ENCODE measurements at places on chromosomes 6 and 20. TPM values are rescaled to one million over a fixed set of nuclear protein-coding genes. Genes with fewer than 3 reads are reported as not detected.

Gene GSTA1
- polyA plus RNA-seq, result not detected

Gene LGSN
- not detected for polyA plus RNA-seq

Gene MUC21
- not detected for polyA plus RNA-seq

Gene MAN1A1
- polyA plus RNA-seq, result 23.1 TPM

Gene HLA-DQB2
- not detected for polyA plus RNA-seq

Gene SCRT2
- not detected for polyA plus RNA-seq

GRCh38 chr6:27688014-27688586 is 215.2 kb upstream of the ZNF184 start:
- H3K4me1 ChIP-seq, result peaks cover 28% of the 10 kb centered on the region
- peak overlapping the region; percentile 88 for H3K4me3 ChIP-seq
- peak; percentile 79 for DNase-seq
- no peaks in the 10 kb centered on the region for H3K27me3 ChIP-seq
- H3K36me3 ChIP-seq, result no peaks in the 10 kb centered on the region

- H3K27ac ChIP-seq, result no peak overlapping the region
- no peak for DNase-seq
- H3K27me3 ChIP-seq, result no peaks in the 10 kb centered on the region
- H3K36me3 ChIP-seq, result no peaks in the 10 kb centered on the region
Measured at GRCh38 chr6:140713495-140713894, 1339.0 kb upstream of the CITED2 start.

DNA sequence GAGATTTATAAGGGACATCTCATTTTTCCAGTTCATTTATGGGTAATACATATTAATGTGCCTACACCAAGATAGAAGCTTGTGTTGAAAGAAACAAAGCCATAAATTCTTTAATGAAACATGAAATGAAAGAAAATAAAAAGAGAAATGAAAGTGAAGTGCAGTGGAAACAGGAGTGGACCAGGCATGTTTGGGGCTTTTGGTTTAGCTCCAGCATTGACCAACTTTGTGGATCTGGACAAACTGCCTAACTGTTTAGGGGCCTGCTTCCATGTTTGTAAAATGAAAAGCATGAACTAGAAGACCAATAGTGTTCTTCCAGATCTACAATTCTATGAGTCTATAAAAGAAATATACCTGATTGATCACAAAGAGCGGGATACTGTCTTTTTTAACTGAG is 124.9 kb downstream of the GJA10 start:
- H3K27me3 ChIP-seq, result no peaks in the 10 kb centered on the region
- no peak overlapping the region for H3K4me3 ChIP-seq
- H3K27ac ChIP-seq, result no peak overlapping the region
- H3K4me1 ChIP-seq, result peaks cover 46% of the 10 kb centered on the region
- H3K36me3 ChIP-seq, result peaks cover 32% of the 10 kb centered on the region
- no peak for DNase-seq

- no peak overlapping the region for H3K27ac ChIP-seq
- no peak overlapping the region for H3K4me3 ChIP-seq
- H3K27me3 ChIP-seq, result peaks cover 10% of the 10 kb centered on the region
- no peak for DNase-seq
- no peaks in the 10 kb centered on the region for H3K4me1 ChIP-seq
- H3K36me3 ChIP-seq, result no peaks in the 10 kb centered on the region
Measured at GRCh38 chr20:31934491-31934890, 17.4 kb downstream of the PDRG1 start.

DNA sequence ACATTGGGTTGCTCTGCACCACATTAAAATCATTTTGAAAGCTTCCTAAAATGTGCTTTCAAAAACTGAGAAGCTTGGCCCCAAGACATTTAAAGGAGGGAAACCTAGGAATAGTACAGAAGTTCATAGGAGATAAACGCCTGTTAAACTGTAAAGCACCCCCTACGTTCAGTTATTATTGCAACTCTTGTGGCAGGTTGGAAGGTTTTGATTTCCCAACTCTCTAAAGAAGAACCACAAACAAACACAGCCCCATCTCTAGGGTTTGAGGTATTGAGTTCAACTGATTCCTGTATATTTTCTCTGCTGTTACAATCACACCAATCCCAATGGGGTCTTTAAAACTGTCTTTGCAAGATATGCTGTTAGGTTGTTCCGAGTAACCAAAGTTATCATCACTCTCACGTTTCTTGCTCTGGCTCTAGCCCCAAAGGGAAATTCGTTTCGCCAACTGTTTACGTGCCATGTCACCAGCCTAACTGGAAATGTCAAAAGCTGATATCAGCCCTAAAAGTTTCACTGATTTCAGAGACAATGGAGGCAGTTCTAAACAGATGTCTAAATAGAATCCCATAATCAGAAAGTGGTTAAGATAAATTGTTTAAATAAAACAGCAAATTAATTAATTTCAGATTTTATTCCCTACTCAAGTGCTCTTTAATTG is 12.1 kb downstream of the TFAP2A start:
- H3K27me3 ChIP-seq, result peaks cover 84% of the 10 kb centered on the region
- DNase-seq, result no peak
- peaks cover 9% of the 10 kb centered on the region for H3K4me1 ChIP-seq
- peaks cover 4% of the 10 kb centered on the region for H3K36me3 ChIP-seq

GRCh38 chr6:136533487-136533886 is 16.7 kb downstream of the MAP7 start:
- DNase-seq, result no peak
- no peak overlapping the region for H3K4me3 ChIP-seq
- no peaks in the 10 kb centered on the region for H3K4me1 ChIP-seq
- H3K27me3 ChIP-seq, result peaks cover 9% of the 10 kb centered on the region

DNA sequence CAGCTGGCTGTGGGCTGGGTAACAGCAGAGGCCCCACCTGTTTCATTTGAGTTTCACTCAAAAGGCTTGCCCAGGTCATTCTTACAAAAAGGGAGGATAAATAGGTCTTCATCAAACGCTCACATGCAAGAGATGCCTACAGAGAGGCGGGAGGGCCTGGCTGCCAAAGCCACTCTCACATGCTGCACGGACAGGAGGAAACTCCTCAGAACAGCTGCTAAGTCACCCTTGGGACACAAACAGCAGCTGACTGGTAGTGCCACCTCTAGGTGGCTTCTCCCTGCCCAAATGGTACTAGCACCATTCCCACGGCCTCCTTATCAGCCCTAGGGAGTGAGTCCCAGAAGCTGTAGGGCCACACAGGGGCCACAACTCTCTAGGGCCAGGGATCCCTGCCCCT is 23.8 kb downstream of the SLC22A23 start:
- no peak for DNase-seq
- H3K27ac ChIP-seq, result no peak overlapping the region
- H3K27me3 ChIP-seq, result peaks cover 4% of the 10 kb centered on the region
- peaks cover 2% of the 10 kb centered on the region for H3K4me1 ChIP-seq
- H3K4me3 ChIP-seq, result no peak overlapping the region
- no peaks in the 10 kb centered on the region for H3K36me3 ChIP-seq

DNA sequence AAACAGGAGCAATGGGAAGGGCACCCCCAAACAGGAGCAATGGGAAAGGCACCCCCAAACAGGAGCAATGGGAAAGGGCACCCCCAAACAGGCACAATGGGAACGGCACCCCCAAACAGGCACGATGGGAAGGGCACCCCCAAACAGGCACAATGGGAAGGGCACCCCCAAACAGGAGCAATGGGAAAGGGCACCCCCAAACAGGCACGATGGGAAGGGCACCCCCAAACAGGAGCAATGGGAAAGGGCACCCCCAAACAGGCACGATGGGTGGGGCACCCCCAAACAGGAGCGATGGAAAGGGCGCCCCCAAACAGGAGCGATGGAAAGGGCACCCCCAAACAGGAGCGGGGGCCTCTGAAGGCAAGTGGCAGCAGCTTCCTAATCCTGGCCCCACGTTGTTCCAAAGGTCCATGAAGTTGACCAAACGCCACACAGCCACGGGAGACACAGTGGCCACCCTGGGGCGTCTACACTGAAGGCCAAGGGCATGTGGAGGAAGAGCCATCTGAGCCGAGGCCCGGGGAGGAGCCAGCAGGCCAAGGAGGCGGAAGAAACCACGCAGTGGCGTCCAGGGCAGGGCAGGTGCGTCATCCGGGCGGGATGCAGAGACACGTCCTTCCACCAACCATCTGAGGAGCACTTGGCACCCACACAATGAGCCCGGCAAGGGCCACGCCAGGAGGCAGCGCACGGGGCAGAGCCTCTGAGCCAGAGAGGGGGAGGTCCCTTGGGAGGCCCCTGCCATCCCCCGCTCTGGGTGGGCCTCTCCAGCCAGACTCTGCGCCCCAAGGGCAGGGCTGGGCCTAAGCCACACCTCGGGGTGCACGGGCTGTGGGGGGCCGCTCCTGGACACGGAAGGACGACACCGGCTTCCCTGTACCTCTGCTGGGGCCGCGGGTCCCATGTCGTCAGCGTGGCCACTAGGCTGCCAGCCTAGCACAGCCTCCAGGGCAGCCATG is 21.5 kb upstream of the NTSR1 start:
- H3K27ac ChIP-seq, result no peak overlapping the region
- peaks cover 15% of the 10 kb centered on the region for H3K27me3 ChIP-seq
- H3K4me1 ChIP-seq, result peaks cover 7% of the 10 kb centered on the region
- no peaks in the 10 kb centered on the region for H3K36me3 ChIP-seq
- no peak overlapping the region for H3K4me3 ChIP-seq

- peak; percentile 58 for DNase-seq
- no peak overlapping the region for H3K27ac ChIP-seq
- no peaks in the 10 kb centered on the region for H3K4me1 ChIP-seq
- H3K4me3 ChIP-seq, result no peak overlapping the region
- no peaks in the 10 kb centered on the region for H3K27me3 ChIP-seq
Measured at GRCh38 chr6:149834513-149835481, 29.4 kb downstream of the LRP11 start.

DNA sequence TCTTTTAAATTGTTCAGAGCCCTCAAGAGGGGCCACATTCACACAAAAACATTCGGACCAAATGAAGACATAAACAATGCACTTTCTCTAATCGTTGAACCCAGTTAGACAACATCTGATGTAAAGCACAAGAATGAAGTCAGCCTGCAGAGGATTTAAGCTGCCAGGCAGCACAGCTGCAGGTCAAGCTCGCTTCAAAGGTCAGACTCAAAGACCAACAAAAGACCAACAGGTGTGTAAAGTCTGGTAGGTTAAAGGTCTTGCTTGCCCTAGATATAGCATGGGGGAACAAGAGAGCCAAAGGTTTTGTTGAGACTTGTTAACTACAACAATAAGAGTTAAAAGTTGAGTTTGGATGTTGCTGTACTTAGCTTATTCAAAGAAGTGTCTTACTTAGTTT is 26.7 kb upstream of the MYLIP start:
- H3K27ac ChIP-seq, result no peak overlapping the region
- no peak overlapping the region for H3K4me3 ChIP-seq
- H3K27me3 ChIP-seq, result no peaks in the 10 kb centered on the region
- H3K36me3 ChIP-seq, result peaks cover 5% of the 10 kb centered on the region

GRCh38 chr6:29744131-29744530 is 20.9 kb downstream of the HLA-F start:
- peaks cover 18% of the 10 kb centered on the region for H3K4me1 ChIP-seq
- DNase-seq, result no peak
- H3K36me3 ChIP-seq, result peaks cover 3% of the 10 kb centered on the region
- no peak overlapping the region for H3K4me3 ChIP-seq
- H3K27ac ChIP-seq, result no peak overlapping the region
- no peaks in the 10 kb centered on the region for H3K27me3 ChIP-seq

- peaks cover 19% of the 10 kb centered on the region for H3K4me1 ChIP-seq
- no peaks in the 10 kb centered on the region for H3K27me3 ChIP-seq
- H3K27ac ChIP-seq, result peak overlapping the region; percentile 59
Measured at GRCh38 chr6:166325383-166326042, 16.8 kb downstream of the SFT2D1 start.

DNA sequence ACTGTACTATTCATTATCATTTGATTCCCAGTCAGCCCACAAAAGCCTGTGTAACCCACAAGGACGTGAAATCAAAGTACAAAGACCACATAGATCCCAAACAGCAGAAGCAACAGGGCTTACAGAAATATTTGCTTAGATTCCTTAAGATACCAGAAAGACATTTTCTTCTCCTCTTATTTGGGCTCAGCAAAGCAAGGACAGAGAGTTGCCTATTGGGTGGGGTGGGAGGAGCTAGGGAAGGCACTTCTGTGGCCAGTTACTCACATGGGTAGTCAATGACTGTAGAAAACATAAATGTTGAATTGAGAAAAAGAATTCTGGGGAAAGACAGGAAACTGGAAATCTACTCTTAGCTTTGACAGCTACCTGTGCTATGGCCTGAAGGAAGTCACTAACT is 19.8 kb downstream of the PDE7B start:
- no peaks in the 10 kb centered on the region for H3K27me3 ChIP-seq
- peak overlapping the region; percentile 72 for H3K27ac ChIP-seq
- peaks cover 7% of the 10 kb centered on the region for H3K4me1 ChIP-seq
- no peak overlapping the region for H3K4me3 ChIP-seq
- H3K36me3 ChIP-seq, result peaks cover 4% of the 10 kb centered on the region

- no peak for DNase-seq
- H3K4me1 ChIP-seq, result no peaks in the 10 kb centered on the region
- H3K27me3 ChIP-seq, result peaks cover 24% of the 10 kb centered on the region
- H3K36me3 ChIP-seq, result peaks cover 4% of the 10 kb centered on the region
Measured at GRCh38 chr6:4603856-4604369, 172.3 kb upstream of the CDYL start.

- no peak overlapping the region for H3K27ac ChIP-seq
- no peaks in the 10 kb centered on the region for H3K4me1 ChIP-seq
- H3K36me3 ChIP-seq, result no peaks in the 10 kb centered on the region
- peaks cover 6% of the 10 kb centered on the region for H3K27me3 ChIP-seq
- DNase-seq, result no peak
Measured at GRCh38 chr6:168616816-168617765, 176.1 kb downstream of the SMOC2 start.

- H3K27ac ChIP-seq, result no peak overlapping the region
- H3K4me3 ChIP-seq, result no peak overlapping the region
- no peaks in the 10 kb centered on the region for H3K27me3 ChIP-seq
- peaks cover 41% of the 10 kb centered on the region for H3K4me1 ChIP-seq
Measured at GRCh38 chr20:35831029-35831428, 59.2 kb downstream of the PHF20 start.

- no peaks in the 10 kb centered on the region for H3K36me3 ChIP-seq
- no peaks in the 10 kb centered on the region for H3K27me3 ChIP-seq
- no peak for DNase-seq
- H3K4me3 ChIP-seq, result peak overlapping the region; percentile 1
- H3K27ac ChIP-seq, result peak overlapping the region; percentile 96
Measured at GRCh38 chr6:142853244-142854180, 91.5 kb downstream of the HIVEP2 start.

GRCh38 chr6:71523548-71523947 is 234.9 kb downstream of the OGFRL1 start:
- no peaks in the 10 kb centered on the region for H3K4me1 ChIP-seq
- no peak overlapping the region for H3K27ac ChIP-seq
- H3K27me3 ChIP-seq, result peaks cover 12% of the 10 kb centered on the region
- H3K36me3 ChIP-seq, result peaks cover 8% of the 10 kb centered on the region
- no peak for DNase-seq
- H3K4me3 ChIP-seq, result no peak overlapping the region
